ENCODE measurements at places on chromosomes 1 and 21.

GRCh38 chr1:64948905-64949833 lies 17.2 kb downstream of the JAK1 start:
- DNase-seq: no peak

- no peak for DNase-seq
Observed at GRCh38 chr1:31371121-31371959, 1.5 kb downstream of the FABP3 start.

DNA sequence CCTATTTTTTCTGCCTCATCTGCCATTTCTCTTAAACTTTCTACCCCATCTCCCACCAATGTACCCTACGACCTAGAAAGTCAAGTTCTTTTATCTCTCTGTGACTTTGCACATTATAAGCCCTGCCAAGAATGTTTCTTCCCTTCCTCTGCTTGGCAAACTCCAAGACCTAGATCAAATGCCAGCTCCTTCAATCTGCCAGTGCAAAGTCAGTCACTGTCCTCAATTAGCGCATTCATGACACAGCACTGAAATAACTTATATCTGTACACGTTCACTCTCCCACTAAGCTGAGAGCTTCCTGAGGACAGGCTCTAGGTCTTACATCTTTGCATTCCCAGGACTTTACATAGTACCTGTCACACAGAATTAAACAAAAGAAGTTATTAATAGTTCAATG lies 21.4 kb upstream of the LSM10 start:
- DNase-seq: no peak

GRCh38 chr1:35727434-35728040 lies 8.9 kb upstream of the C1orf216 start:
- no peak for DNase-seq

- no peak for DNase-seq
Observed at GRCh38 chr1:223217781-223218180, 74.7 kb upstream of the TLR5 start.

DNA sequence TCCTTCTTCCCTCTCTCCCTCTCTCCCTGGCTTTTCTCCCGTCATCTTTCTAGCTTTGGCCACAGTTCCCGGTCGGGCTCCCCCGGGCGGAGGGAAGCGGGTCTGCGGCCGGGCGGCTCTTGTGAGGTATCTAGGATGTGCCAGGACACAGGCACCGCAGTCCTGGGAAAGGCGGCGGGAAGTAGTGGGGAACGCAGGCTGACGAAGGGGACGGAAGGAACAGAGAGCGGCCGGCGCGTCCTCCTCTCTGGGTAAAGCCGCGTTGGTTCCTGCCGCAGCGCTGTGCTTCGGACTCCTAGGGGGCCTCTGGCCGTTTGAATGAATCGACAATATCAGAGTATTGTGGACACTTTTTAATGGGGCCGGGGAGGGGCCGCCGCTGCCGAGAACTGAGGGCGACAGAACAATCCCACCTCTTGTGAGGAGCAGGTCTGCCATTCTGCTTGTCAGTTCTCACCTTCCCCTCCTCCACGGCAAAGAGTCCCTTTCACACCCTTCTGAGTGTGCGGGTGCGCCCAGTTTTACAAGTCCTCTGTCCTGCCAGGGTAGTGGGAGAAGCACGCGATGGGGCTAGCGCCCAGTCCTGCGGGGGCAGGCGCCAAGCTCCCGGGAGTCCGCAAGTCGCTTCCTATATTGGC lies 1.2 kb upstream of the LHX9 start:
- DNase-seq: no peak

- DNase-seq: no peak
Observed at GRCh38 chr1:85296980-85297379, 20.5 kb upstream of the BCL10 start.

DNA sequence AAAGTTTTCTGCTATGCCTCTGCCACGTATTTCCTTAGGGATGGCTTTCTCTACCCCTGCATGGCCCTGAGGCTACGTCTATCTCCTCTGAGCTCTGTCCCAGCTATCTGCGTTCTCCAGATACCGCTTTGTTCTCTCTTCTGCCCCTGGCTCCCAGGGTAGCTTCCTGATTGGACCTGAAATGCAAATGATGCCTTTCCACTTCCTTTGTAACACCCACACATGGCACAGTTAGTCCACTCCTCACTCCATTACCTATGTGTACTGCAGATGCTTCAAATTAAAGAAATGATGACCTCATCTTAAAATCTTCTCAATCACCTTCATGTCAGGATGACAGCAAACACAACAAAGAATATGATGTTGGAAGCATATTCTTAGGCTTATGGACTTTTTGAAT lies 138.6 kb upstream of the POGK start:
- DNase-seq: no peak

DNA sequence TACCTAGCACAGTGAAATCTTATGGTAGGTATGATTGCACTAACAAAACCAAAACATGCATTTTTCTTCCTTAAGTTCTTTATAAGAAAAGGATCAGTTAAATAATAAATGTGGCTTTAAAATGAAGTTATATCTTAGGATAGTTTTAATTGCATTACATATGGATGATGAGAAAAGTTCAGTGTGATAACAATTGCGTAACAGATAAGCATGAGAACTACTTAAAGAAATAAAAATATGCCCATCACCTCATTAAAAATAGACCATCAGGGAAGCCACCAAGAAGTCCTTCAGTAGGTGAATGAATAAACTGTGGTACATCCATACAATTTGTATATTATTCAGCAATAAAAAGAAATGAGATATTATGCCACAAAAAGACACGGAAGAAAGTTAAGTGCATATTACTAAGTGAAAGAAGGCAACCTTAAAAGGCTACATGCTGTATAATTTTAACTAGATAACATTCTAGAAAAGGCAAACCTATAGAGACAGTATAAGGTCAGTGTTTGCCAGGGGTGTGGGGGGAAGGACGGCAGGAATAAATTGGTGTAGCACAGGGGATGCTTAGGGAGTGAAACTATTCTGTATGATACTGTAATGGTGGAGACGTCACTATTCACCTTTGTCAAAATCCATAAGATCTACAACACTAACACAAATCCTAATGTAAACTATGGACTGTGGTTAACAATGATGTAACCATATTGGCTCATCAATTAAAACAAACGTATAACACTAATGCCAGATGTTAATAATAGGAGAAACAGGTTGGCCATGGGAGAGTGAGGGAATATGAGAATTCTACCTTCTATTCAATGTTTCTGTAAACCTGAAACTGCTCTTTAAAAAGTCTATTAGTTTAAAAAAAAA lies 42.9 kb downstream of the MPZL1 start:
- DNase-seq: no peak

DNA sequence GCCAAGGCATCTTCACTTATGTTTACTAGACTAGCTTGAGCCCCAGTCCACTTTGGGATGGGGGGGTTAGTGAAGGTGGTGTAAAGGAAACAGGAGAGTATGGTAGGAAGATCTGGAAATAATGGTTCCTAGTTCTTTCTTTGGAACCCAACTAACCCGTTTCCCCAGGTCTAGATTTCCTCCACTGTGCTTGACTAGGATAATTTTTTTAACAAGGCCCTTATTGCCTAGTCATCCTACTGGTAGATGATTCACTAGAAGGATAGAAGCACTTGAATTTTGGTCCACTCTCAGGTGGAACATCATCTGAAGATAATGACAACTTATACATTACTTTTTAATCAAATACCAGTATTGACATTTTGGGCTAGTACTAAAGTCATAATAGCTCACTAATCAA lies 45.9 kb upstream of the MYOCOS start:
- no peak for DNase-seq

DNA sequence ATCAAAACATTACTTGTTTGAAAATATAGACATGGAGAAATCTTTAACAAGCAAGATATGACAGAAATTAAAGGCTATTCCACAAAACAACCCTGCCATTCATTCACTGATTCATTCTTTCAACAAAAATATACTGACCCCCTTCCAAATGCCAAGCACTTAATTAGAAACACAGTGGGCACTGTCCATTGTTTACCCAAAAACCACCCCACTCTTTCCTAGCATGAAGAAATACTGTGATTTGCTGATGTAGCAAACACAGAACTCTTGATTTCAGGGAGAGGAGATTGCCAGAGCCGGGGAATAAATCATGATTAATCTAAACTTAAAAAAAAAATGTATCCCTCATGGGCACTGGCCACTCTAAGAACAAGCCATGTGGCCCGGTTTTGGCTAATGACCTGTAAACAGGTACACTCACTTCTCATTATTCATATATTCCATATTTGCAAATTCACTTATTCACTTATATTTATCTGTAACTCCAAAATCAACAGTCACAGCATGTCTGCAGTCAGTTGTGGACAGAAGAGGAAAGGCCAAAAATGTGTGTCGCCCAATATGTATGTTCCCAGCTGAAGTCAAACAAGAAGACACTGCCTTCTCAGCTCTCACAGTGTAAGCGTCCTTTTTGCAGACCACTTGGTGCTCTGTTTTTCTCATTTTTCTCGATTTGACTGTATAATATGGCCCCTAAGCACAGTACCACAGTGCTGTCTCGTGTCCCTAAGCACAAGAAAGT lies 133.1 kb downstream of the SMYD3 start:
- no peak for DNase-seq

- no peak for DNase-seq
Observed at GRCh38 chr1:92870591-92870990, 38.8 kb downstream of the RPL5 start.

DNA sequence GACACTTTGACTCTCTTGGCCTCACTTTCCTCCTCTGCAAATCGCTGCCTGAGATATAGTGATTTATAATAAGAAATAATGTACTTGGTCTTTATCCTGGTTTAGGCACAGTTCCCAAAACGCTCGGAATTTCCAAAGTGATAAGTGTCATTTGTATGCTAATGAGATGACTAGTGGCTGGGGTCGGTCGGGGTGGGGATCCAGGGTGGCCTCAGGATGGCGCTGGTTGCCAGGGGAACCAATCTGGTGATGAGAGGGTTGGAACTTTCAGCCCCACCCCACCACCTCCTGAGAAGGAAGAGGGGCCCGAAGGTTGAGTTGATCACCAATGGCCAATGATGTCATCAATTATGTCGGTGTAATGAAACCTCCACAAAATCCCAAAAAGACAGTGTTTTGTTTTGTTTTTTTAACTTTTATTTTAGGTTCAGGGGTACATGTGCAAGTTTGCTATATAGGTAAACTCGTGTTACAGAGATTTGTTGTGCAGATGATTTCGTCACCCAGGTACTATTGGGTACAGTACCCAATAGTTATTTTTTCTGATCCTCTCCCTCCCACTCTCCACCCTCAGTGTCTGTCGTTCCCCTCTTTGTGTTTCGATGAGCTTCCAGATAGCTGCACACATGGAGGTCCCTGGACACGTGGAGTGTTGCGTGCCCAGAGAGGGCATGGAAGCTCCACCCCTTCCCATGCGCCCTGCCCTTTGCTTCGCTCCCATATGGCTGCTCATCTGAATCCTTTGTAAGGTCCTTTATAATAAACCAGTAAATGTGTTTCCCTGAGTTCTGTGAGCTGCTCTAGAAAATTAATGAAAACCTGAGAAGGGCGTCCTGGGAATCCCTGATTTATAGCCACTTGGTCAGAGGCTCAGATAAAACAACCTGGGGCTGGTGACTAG lies 97.2 kb downstream of the KCNN3 start:
- no peak for DNase-seq

GRCh38 chr1:3683992-3684391 lies 31.7 kb downstream of the TP73 start:
- DNase-seq: no peak

- no peak for DNase-seq
Observed at GRCh38 chr1:226987623-226988333, 47.7 kb downstream of the COQ8A start.

DNA sequence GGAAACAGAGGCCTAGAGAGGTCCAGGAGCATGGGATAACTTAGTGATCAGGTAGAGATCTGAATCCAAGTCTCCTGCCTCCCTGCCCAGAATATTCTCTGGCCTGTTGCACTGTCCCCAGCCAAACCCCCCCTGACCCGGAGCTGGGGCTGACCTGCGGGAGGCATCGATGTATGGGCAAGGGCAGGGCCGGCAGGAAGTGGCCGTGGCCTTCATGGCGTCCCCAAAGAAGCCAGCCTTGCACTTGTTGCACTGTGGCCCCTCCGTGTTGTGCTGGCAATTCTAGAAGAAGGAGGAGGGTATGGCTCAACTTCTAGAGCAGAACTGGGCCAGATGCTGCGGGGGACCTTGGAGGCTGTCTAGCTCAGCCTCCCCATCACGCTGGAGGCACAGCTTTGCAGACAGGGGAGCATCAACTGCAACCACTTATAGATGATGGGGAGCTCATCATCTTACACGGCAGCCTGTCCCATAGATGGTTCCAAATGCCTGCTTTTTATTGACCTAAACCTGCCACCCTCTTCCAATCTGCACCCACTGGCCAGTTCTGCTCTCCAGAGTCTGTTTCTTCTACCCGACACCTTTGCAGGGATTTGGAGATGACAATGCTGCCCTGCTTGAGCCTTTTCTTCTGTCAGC lies 58.2 kb downstream of the HSPG2 start:
- DNase-seq: no peak

DNA sequence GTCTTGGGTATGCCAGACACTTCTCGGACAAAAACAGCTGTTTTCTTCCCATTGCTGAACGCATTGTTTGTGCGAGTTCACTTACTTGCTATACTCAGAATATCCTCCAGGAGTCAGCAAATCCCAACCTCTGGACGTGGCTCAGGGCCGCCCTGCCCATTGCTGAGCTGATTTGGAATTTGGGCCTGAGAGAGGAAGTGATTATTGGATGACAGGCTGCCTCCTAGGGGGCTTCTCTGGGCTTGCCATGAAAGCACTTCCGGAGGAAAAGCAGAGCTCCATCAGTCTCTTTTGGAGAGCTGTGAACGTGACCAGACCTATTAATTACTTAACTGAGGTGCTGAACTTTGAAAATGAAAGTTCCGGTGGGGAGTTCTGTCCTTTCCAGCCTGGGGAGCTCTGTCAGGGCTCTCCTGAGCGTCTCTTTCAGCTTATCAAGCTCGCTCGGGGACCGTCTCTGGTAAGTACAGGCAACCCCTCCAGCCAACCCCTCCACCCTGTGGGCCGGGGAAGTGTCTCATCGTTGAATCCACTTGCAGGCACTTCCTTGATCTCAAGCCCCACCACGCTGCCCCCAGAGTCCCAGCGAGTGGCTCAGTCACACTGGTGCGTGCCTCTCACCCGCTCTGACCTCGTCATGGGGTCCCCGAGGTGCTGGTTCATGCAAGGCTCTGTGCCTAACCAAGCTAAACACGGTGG lies 76.9 kb downstream of the CLIC6 start:
- no peak for DNase-seq

DNA sequence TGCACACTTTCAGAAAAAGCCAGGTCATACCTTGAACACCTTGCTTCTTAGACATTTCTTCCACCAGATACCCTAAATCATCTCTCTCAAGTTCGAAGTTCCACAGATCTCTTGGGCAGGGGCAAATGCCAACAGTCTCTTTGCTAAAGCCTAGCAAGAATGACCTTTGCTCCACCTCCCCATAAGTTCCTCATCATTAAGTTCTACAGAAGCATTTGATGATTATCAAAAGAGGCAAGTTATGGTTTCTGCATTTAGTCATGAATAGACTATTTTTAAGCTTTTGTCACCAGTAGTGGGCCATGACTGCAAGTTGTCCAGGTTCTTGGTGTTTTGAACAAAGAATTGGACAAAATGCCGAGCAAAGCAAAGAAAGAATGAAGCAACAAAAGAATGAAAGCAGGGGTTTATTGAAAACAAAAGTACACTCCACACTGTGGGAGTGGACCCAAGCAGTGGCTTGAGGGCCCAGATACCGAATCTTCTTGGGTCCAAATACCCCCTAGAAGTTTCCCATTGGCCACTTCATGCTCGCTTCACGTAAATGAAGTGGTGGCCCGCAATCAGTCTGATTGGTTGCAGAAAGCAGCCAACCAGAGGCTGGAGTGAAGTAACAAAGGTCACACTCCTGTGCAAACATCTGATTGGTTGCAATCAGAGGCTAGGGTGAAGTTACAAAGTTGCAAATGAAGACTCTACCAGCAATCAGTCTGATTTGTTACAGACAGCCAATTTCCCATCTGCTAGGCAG lies 9.8 kb upstream of the EGLN1 start:
- DNase-seq: no peak
